ENCODE measurements at places on chromosomes 3 and 15. TPM values are rescaled to one million over a fixed set of nuclear protein-coding genes. Genes with fewer than 3 reads are reported as not detected.

GRCh38 chr3:132972333-132972732 is 65.9 kb upstream of the TMEM108 start:
- H3K4me3 ChIP-seq = no peak overlapping the region
- no peak for DNase-seq
- H3K4me1 ChIP-seq = no peaks in the 10 kb centered on the region
- H3K36me3 ChIP-seq = no peaks in the 10 kb centered on the region

- H3K4me1 ChIP-seq = no peaks in the 10 kb centered on the region
- no peak overlapping the region for H3K27ac ChIP-seq
- 0 out of 3 replicates have a peak, but pooled peaks cover 2% of the 10 kb centered on the region for H3K27me3 ChIP-seq
- DNase-seq = no peak
These were observed 77.6 kb upstream of the PROK2 start for GRCh38 chr3:71862371-71863140.

GRCh38 chr15:87962428-87962827 is 294.1 kb downstream of the NTRK3 start:
- H3K4me3 ChIP-seq = no peak overlapping the region
- DNase-seq = no peak
- peaks cover 14% of the 10 kb centered on the region for H3K27me3 ChIP-seq
- H3K27ac ChIP-seq = no peak overlapping the region

- no peaks in the 10 kb centered on the region for H3K27me3 ChIP-seq
- no peaks in the 10 kb centered on the region for H3K36me3 ChIP-seq
- no peak for DNase-seq
- no peak overlapping the region for H3K4me3 ChIP-seq
- H3K27ac ChIP-seq = no peak overlapping the region
These were observed 1005.9 kb downstream of the ZPLD1 start for GRCh38 chr3:103440539-103441203.

Gene SRGAP3
- total RNA-seq = 0.35 TPM

GRCh38 chr3:57856675-57857074 is 100.6 kb downstream of the SLMAP start:
- H3K27me3 ChIP-seq = no peaks in the 10 kb centered on the region
- no peak overlapping the region for H3K4me3 ChIP-seq
- DNase-seq = peak; percentile 4
- H3K36me3 ChIP-seq = peaks cover 55% of the 10 kb centered on the region

DNA sequence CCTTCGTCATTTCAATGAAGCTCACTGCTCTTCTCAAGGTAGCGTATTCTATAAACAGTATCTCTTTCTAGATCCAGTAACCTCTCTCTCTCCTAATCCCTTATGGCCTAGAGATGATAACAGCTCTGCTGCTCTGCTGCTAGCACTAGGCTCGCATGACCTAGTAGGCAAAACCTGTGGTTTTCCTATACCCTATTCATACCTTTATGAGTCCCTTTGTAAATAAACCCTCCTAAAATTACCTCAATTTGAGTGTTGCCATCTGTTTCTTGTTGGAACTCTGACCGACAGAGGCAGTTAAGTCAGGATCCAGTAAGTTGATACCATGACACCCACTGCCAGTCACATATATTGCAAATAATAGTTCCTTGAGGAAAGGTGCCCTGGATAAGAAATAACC is 7.3 kb downstream of the CCDC14 start:
- peaks cover 60% of the 10 kb centered on the region for H3K36me3 ChIP-seq
- H3K27ac ChIP-seq = no peak overlapping the region
- no peaks in the 10 kb centered on the region for H3K27me3 ChIP-seq
- no peaks in the 10 kb centered on the region for H3K4me1 ChIP-seq
- no peak for DNase-seq
- no peak overlapping the region for H3K4me3 ChIP-seq

DNA sequence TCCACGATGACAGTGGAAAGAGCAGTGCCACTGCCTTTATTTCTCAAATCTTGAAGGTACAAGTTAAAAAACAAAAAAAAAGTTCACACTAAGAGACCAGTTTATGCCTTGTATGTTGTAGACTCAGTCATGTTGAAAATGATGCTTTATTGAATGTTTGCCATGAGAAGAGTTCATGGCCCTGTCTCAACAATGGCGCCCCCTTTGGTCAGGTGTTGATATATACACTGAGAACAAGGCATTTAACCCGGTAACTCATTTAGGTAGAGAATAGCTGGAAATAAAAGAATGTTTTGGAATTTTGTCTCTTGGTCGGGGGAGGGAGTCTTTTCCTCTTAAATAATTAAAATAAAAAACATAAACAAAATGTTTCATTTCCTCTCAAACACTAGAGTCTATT is 145.6 kb upstream of the SLC2A2 start:
- no peaks in the 10 kb centered on the region for H3K27me3 ChIP-seq
- peak; percentile 54 for DNase-seq
- peaks cover 22% of the 10 kb centered on the region for H3K36me3 ChIP-seq
- H3K4me3 ChIP-seq = no peak overlapping the region
- no peaks in the 10 kb centered on the region for H3K4me1 ChIP-seq

DNA sequence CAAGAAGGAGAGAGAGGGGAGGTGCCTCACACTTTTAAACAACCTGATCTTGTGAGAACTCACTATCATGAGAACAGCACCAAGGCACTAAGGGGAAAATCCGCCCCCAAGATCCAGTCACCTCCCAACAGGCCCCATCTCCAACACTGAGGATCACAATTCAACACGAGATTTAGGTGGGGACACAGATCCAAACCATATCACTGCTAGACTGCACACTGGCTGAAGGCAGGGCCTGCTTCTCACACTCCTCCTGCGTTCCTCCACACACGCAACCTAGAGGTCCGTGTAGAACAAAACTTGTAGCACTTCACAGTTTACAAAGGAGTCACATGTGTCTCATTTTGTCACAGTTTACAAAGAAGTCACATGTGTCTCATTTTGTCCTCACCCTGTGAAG is 97.8 kb downstream of the DAPK2 start:
- H3K4me3 ChIP-seq = no peak overlapping the region
- H3K27me3 ChIP-seq = no peaks in the 10 kb centered on the region
- H3K27ac ChIP-seq = no peak overlapping the region
- no peaks in the 10 kb centered on the region for H3K36me3 ChIP-seq
- DNase-seq = no peak

- no peaks in the 10 kb centered on the region for H3K4me1 ChIP-seq
- no peak overlapping the region for H3K27ac ChIP-seq
- peaks cover under 1% of the 10 kb centered on the region for H3K36me3 ChIP-seq
- H3K4me3 ChIP-seq = no peak overlapping the region
- no peaks in the 10 kb centered on the region for H3K27me3 ChIP-seq
These were observed 236.4 kb downstream of the CDIN1 start for GRCh38 chr15:36815786-36816185.

- DNase-seq = no peak
- no peaks in the 10 kb centered on the region for H3K36me3 ChIP-seq
- 0 out of 2 replicates have a peak, but pooled peaks cover 2% of the 10 kb centered on the region for H3K4me1 ChIP-seq
These were observed 233.4 kb downstream of the CHST2 start for GRCh38 chr3:143352850-143353550.

GRCh38 chr3:172615296-172615695 is 92.1 kb upstream of the TNFSF10 start:
- no peaks in the 10 kb centered on the region for H3K36me3 ChIP-seq
- H3K4me1 ChIP-seq = no peaks in the 10 kb centered on the region
- no peak overlapping the region for H3K4me3 ChIP-seq
- H3K27me3 ChIP-seq = no peaks in the 10 kb centered on the region
- no peak overlapping the region for H3K27ac ChIP-seq

Gene CYP8B1
- total RNA-seq = 0.04 TPM

Gene GHRL
- total RNA-seq = 0.34 TPM

- H3K36me3 ChIP-seq = no peaks in the 10 kb centered on the region
- no peak overlapping the region for H3K27ac ChIP-seq
- no peak overlapping the region for H3K4me3 ChIP-seq
- H3K4me1 ChIP-seq = peaks cover 2% of the 10 kb centered on the region
These were observed 52.2 kb upstream of the CCDC80 start for GRCh38 chr3:112693186-112693585.

Gene ROPN1
- not detected for total RNA-seq

DNA sequence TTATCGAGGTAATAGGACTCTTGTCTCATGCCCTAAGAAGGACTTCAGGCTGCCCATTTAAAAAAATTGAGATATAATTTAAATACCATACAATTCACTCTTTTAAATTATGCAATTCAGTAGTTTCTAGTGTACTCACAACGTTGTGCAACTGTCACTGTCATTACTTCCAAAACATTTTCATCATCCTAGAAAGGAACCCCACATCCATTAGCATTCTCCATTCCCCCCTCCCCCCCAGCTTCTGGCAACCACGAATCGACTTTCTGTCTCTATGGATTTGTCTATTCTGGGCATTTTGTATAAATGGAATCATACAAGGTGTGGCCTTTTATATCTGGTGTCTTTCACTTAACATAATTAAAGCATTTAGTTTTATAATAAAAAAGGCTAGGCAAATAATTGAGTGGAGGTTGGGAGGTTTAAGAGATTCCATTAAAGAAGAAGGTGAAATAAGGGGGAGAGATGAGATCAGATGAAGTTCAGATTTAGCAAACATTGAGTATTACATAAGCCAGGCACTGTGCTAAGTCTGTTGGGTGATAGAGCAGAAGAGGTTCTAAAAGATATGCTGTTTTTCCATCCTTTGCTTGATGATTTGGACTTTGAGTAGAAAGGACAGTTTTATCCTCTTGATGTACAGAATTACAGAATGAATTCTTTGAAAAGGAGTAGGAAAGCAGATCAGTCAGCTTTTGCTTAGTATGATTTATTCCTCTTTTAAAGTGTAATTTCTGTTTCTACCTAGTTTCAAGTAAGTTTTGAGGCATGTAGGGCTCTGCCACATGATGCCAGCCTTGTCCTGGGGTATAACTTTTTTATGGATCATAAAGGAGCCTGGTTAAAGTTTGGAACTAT is 36.3 kb downstream of the UBE2E2 start:
- no peak overlapping the region for H3K4me3 ChIP-seq
- no peaks in the 10 kb centered on the region for H3K4me1 ChIP-seq
- H3K27ac ChIP-seq = no peak overlapping the region
- DNase-seq = no peak
- H3K36me3 ChIP-seq = no peaks in the 10 kb centered on the region

DNA sequence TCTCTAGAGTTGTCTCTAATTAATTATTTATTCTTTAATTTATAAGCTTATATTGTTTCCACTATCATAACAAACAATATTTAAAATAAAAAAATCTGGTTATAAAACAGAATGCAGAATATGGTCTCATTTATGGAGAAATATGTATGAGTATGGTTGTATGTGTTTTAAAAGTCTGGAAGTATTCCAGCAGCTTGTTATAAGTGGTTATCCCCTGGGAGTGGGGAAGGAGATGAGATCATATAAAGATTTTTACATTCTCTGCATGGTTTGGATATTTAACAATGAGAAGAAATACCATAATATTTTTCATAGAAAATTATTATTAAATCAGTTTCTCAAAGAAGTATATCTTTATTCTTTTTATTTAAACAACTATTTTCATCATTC is 135.4 kb upstream of the MB21D2 start:
- no peaks in the 10 kb centered on the region for H3K27me3 ChIP-seq
- H3K27ac ChIP-seq = no peak overlapping the region
- no peak for DNase-seq
- H3K36me3 ChIP-seq = no peaks in the 10 kb centered on the region
- no peaks in the 10 kb centered on the region for H3K4me1 ChIP-seq
- H3K4me3 ChIP-seq = no peak overlapping the region

DNA sequence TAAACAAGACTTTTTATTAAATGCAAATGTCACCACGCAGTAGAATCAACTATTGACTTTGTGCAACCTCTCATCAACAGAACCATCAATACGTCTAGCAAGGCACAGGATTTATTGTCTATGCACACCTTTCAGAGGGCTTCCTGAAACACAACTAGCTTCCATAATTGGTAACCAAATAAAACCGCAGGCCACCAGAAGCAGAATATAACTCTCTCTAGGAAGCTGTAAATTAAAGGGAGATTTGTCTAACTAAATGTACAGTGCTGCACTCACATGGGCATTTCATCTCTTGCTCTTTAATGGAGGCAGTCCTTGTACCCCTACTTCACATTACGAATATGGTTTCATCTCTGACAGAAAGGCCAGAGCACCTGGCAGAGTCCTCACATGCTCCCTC is 93.0 kb downstream of the FHIT start:
- DNase-seq = no peak
- no peak overlapping the region for H3K27ac ChIP-seq
- no peak overlapping the region for H3K4me3 ChIP-seq

DNA sequence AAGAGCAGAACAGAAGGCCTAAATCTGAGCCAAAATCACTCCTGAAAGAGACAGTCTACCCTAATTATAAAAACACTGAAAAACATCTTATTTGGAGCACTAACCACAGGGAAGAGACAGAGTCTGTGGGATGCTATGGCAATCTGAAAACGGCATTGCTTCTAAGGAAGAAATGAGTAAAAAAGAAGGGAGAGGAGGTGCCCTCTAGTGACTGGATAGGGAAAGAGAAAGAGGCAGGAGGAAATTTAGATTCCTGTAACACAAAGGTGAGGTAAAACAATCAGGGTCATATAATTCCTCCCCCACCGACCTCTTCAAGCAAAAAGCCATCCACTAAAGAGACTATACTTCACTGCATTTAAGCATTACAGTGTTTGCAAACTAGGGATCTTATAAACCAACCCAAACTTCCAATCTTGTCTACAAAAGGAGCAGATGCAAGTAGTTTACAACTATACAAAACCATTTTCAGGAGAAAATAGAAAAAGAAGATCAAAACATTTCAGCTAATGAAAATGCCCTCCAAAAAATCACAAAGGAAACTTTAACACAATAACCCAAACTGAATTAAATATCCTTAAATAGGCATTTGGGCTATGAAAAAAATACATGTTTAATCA is 32.6 kb downstream of the HACD2 start:
- peak; percentile 11 for DNase-seq
- H3K27ac ChIP-seq = no peak overlapping the region
- H3K4me3 ChIP-seq = no peak overlapping the region

DNA sequence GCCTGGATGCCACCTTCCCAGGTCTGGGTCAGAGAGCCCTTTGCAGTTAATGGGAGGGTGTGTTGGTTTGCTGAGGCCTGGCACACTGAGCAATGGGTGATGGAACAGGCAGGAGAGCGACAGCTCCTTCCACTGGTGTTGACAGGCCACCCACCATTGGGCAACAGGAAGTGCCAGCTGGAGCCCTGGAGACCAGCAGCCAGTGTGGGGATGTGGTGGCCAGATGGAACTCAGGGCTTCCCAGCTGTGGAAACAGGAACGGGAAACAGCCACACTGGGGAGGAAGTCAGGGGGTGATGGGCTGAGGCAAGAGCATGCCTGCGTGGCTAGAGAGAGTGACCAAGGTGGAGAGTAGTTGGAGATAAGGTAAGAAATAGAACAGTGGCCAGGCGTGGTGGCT is 9.3 kb downstream of the PSTPIP1 start:
- H3K27ac ChIP-seq = no peak overlapping the region
- no peaks in the 10 kb centered on the region for H3K4me1 ChIP-seq
- H3K27me3 ChIP-seq = peaks cover 28% of the 10 kb centered on the region
- no peak overlapping the region for H3K4me3 ChIP-seq
- H3K36me3 ChIP-seq = no peaks in the 10 kb centered on the region

Gene TGFBR2
- 0.81 TPM for total RNA-seq

Gene OR5K1
- total RNA-seq = not detected

- H3K4me3 ChIP-seq = no peak overlapping the region
- peaks cover 37% of the 10 kb centered on the region for H3K27me3 ChIP-seq
- H3K4me1 ChIP-seq = no peaks in the 10 kb centered on the region
These were observed 93.2 kb downstream of the DGKG start for GRCh38 chr3:186268616-186269448.

- no peak overlapping the region for H3K4me3 ChIP-seq
- no peaks in the 10 kb centered on the region for H3K36me3 ChIP-seq
- DNase-seq = peak; percentile 78
These were observed 96.5 kb downstream of the FSIP1 start for GRCh38 chr15:39685999-39686613.
